HuH-7.5 (cell line): ENCODE measurements at places on chromosomes 2 and 18.

GRCh38 chr2:127670055-127670956, 5.0 kb downstream of the LIMS2 start:
- DNase-seq = no peak

- DNase-seq = no peak
Observed at GRCh38 chr18:79601234-79601633, 78.4 kb upstream of the CTDP1 start.

GRCh38 chr2:197399887-197400540, 34.8 kb downstream of the SF3B1 start:
- no peak for DNase-seq

DNA sequence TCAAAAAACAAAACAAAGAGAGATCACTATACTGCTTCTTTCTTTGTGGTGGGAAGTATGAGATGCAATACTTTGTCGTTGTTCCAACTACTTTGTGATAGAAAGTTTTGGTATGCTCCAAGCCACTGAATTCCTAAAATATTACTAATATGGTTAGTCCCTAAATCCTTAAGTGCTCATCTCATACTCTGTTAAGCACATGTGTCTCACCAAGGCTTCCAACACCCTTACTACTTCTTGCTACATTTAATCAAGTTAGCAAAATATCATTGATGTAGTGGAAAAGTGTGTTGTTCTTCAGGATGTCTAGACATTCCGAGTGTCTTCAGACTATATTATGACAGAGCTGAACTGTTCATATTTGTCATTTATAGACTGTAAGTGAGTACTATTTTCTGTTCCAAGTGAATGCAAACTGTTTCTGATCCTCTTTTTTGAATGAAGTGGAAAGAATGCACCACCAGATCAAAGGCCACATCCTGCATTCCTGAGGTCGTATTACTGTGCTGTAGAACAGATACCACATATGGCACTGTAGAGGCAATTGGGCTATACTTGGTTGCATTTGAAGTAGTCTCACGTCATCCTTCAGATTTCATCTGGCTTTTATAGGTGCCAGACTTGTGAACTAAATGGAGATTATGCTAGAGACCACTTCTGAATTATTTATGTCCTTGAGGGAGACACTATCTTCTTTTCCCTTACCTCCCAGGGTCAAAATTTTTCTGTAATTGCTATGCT, 298.4 kb upstream of the ZNF521 start:
- no peak for DNase-seq

DNA sequence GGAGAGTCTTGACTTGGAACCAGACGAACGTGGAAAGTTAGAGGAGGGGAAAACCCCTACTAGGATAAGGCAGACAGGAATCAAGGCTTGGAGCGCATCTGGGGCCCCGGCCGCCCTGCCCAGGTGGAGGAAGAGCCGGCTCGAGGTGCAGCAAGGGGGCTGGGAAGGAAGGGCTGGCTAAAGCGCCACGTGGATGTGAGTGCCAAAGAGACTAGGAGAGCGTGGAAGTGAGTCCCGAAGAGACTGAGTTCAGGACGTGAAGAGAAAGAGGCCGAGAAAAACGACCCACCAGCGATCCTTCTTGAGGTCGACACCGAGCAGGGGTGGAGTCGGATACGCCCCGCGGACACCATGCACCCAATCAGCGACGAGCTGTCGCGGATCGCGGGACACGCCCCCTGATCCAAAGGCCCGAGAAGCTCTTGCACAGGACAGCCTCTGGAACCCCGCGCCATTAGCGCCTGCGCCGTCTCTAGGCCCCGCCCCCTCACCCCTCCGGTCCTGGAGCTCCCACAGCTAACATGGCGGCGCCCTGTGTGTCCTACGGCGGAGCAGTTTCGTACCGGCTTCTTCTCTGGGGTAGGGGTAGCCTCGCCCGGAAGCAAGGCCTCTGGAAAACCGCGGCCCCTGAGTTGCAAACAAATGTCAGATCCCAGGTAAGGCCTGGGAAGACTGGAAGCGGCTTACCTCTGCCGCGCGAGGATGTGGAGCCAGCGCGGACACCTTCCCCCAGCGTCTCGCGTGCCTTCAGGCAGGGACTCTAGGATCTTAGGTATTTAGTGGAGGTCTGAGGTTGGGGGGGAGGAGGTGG, at the start of gene MRPS9:
MRPS9 (plus strand) TSS at position 498 of the 811 bp plus-strand sequence; CDS start at position 522, 24 bp downstream.
- DNase-seq = peak; percentile 73

- DNase-seq = no peak
Observed at GRCh38 chr2:74617122-74617521, 31.0 kb downstream of the M1AP start.
